ENCODE measurements at places on chromosomes 7 and 10.

- DNase-seq = no peak
Observed at GRCh38 chr7:158247758-158248487, 339.7 kb downstream of the PTPRN2 start.

- DNase-seq = no peak
Observed at GRCh38 chr7:88396295-88396947, 89.7 kb upstream of the STEAP4 start.

- no peak for DNase-seq
Observed at GRCh38 chr10:107043461-107043860, 121.0 kb downstream of the SORCS1 start.

DNA sequence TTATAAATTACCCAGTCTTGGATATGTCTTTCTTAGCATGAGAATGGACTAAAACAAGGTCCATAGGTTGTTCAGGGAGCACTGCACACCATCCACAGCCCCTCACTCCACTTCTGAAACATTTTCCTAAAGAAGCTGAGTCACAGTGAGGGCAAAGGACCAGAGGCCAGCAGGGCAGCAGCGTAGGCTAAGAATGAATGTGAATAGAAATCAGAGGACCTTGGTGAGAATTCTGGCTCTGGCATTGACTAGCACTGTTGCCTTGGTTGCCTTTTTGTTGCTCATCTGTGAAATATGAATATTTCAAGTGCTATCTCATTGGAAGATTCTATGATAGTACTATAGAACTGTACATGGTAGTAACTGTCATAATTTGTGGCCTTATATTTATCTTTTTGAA lies 41.7 kb upstream of the TOMM7 start:
- DNase-seq = no peak

- DNase-seq = no peak
Observed at GRCh38 chr10:102405632-102406031, 10.1 kb downstream of the NFKB2 start.

DNA sequence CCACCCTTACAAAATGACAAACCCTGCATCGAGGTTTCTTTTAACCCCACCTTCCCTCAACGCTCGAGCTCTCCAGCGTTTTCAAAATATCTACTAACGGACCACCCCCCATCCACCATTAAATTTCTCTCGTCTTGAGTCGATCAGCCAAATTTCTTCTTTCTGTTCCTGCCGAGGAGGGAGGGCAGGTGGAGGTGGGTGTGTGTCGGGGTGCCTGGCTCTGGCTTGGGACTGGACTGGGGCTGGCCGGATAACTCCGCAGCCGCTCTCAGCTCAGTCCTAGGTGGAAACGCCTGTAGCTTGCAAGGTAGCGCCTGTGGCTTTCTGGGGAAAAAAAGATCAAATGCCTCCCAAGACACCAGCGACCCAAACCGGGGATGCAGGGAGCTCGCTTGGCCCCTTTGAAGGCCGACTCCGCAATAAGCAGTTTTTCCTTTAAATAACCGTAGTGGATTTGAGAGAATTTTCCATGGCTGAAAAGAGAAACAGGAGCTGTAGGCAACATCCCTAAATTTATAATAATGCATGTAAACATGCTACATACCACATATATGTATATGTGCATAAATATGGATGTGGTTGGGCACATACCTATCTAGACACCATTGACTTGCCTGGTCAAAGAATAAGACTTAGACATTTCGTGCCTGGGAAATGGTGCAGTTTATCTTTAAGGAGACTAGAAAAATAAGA lies 1.9 kb upstream of the TMEM178B start:
- DNase-seq = no peak

DNA sequence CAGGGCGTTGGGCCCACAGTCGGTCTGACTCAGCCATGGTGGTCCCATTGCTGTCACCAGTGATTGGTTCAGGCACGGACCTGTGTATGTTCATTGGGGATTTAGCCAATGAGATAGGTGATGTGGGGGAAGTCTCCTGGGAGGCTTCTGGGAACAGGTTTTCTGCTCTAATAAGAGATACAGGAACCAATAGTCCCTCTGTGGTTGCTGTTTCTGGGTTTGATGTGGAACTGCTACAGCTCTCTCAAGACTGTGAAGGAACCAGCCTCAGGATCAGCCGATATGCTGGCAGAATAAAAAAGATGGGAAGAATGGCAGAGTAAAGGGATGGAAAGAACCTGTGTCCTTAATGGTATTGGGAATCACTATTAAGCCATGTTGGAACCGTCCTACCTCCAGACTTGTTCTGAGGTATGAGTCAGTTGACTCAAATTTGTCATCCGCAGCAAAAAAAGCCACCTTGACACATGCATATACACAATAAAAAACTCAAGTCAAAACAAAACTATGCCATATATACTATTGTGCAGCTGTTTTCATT lies 70.6 kb downstream of the MCMBP start:
- no peak for DNase-seq

DNA sequence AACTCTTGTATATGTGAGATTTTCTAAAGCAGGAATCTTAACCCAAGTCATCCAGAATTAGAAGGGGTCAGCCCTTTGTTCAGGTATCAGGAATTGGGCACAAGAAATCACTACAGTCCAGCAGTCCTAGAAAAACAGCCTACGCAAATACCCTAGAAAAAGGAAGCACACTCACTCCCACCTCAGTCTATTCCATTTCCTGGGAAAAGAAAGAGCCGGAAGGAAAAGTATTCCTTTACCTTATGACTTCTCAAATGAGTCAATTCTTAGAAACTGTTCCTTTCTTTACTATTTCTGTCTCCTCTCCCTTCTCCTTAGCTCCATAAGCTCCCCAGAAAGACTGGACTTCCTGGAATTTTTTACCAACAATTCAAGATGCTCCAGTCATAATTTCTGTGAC lies 62.7 kb downstream of the DNAJC12 start:
- no peak for DNase-seq

DNA sequence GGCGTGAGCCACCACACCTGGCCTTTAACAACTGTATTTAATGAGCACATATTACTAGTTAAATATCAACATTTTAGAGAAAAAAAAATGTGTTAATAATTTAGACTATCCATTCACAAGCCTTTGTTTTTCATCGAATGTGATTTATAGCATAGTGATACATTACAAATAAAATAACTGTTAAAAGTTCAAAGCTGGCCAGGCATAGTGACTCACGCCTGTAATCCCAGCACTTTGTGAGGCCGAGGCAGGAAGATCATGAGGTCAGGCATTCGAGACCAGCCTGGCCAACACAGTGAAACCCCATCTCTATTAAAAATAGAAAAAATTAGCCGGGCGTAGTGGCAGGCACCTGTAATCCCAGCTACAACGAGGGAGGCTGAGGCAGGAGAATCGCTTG lies 72.7 kb downstream of the HACD1 start:
- DNase-seq = no peak

- no peak for DNase-seq
Observed at GRCh38 chr10:93219347-93219746, 145.7 kb downstream of the CYP26A1 start.

- DNase-seq = no peak
Observed at GRCh38 chr7:111012799-111013675, 77.9 kb upstream of the LRRN3 start.

- DNase-seq = no peak
Observed at GRCh38 chr7:106865130-106866041, at the start of gene PIK3CG. Gene PIK3CG (plus strand): TSS chr7:106865282. CDS start chr7:106867562, 2,280 bp downstream.

DNA sequence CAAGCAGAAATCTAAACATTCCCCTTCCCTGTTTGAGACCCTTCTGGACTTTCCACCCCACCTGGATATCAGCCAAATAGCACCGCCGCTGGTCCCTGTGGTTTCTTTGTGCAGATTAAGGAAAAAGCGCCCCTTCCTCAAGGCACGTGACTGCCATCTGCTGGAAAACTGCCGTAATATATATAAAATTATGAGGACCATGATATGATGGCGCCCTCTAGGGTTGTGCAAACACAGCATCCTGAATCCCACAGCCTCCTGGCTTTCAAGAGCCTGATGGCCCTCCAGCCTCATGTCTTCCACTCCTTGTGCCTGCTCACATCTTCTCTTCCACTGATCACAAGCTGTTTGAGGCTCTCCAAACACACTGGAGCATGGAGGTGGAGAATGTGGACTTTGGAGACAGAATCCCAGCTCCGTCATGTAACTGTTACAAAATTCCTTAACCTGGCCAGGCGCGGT lies 121.3 kb downstream of the MYL10 start:
- peak; percentile 35 for DNase-seq

DNA sequence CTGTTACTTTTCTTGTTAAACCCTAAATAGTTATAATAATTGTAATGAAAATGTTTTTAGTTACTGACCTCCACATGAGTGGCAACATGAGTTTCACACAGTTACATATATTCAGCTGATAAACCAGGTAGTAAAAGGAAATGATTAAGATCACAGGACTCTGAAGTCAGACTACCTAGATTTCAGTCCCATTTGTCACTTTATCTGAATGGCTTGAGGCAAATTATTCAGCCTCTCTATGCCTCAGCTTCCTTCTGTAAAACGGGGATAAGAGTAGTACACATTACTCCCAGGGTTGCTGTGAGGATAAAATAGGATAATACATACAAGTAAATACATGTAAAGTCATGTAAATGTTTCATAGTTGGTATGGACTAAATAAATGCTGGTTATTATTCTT lies 254.3 kb upstream of the LRRTM3 start:
- no peak for DNase-seq

- no peak for DNase-seq
Observed at GRCh38 chr10:87177-88080, 38.3 kb upstream of the TUBB8 start.

DNA sequence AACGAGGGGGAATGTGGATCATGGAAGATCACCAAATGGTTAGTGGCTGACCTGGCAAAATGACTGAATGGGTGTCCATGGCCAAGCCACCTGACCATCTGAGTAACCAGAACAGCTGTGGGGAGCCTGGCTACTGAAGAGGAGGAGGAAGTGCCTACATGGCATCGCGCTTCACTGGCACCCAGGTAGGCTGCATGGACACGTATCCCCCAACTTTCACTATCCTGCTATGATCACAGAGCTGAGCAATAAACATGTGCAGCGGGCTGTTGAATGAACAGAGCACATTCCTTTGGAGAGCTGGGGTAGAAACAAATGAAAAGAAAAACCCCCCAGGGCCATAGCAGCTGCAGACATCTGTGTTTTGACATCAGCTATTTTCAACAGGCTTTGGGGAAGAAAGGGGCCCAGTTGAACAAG lies 6.5 kb downstream of the AKR1B1 start:
- DNase-seq = no peak

- DNase-seq = no peak
Observed at GRCh38 chr7:28190077-28190710, 9.6 kb upstream of the JAZF1 start.

DNA sequence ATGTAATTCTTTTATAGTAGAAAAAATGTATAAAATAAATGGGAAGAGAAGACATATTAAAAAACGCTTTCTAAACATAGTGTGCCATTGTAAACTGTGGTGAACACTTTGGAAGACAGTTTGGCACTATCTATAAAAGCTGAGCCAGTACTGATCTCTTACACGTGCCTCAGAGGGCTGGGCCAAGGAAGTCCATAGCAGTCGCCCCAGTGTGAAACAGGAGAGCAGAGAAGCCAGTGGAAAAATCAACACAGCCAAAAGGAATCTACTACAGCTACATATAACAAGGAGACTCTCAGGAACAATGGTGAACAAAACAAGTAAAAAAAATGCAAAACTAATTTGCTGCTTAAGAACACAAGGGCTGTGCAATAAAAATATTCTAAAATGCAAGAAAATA lies 20.6 kb downstream of the SEPHS1 start:
- DNase-seq = no peak

- DNase-seq = no peak
Observed at GRCh38 chr7:120984406-120984805, 4.1 kb upstream of the CPED1 start.

DNA sequence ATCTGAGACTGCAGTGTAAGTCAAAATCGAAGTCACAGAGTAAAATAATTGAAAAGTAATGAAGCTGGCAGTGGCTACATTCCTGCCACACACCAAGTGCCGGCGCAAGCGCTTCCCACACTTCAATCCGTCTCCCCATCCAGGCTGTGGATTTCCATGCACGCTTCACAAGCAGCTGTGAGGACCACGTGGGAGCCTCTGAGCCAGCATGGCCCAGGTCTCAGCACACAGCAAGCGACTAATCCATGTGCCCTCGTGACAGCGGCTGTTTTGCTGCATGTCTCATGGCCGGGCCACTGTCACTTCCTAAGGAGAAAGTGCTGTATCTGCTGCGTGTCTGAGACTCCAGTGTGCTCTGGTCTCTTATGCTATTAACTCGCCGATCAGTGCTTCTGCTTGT lies 566.9 kb downstream of the DNAJB6 start:
- no peak for DNase-seq

DNA sequence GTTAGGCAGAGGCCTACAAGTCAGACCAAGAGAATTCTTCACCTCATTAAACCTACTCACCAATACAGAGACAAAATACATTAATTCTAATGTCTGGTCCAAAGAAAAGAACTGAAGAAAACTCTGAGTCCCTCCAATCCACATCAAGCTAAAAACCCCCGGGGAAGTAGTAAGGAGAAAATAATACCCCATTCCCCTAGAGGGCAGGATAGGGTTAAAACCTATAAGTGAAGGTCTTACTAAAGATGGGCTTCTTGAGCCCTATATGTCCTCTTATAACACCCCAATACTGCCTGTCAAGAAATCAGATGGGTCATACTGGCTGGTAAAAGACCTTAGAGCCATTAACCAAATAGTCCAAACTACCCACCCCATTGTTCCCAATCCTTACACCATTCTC lies 141.3 kb upstream of the TMEM106B start:
- no peak for DNase-seq

DNA sequence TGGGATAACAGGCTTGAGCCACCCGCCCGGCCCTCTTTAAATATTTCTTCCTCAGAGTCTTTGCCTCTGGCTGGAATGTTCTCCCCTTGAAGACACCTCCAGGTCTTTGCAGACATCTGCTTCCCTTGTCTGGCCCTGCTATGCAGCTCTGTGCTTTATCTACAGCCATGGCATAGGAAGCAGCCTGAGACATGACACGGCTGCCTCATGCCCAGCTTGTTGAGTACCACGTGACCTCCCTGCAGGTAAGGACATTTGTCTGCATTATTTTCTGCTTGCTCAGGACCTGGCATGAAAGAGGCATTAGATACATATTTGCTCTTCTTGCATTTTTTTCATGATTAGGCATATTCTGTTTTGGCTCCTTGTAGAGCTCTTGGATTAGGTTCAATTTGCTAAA lies 113.8 kb upstream of the KLF6 start:
- DNase-seq = no peak

GRCh38 chr7:107014387-107015023 lies 30.0 kb upstream of the PRKAR2B start:
- no peak for DNase-seq
